ENCODE measurements at places on chromosomes 4 and X.

DNA sequence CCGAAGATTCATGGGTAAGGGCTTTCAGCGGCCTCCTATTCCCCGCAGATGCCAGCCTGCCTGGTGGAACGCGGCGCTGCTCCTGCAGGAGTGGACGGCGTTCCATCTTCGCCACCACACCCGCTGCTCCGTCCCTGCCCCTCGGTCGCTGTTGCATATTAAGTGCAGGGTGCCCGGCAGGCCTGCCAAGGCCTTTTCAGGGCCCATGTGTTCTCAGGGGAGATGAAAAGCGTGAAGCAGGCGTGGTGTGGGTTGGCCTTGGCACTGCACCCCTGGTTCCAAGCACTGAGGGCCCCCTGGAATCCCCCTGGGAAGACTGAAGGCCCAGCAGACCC lies 52.0 kb downstream of the SORCS2 start:
- DNase-seq = no peak

- no peak for DNase-seq
These were observed 11.1 kb downstream of the USO1 start for GRCh38 chr4:75735525-75735924.

DNA sequence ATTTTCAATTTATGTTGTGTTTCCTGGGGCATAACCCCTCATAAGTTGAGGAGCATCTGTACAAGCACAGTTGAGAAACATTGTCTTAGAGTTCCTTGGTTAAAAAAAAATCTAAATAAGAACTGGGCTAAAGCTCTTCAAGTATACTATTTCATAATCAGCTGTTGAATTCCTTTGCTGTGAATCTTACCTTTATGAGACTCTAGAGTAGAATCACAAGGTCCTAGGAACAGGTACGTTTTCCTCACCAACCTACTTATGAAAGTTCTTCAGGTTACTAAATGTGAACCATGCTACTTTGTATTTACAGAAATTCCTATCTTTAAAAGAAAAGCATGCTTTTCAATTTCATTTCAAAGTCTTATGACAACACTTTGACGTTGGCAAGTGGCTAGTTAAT lies 20.9 kb upstream of the SOD3 start:
- DNase-seq = no peak

- no peak for DNase-seq
These were observed 26.9 kb downstream of the NUDT6 start for GRCh38 chr4:122895336-122895995.

All from AG04449 (cell line).